ENCODE measurements at places on chromosomes 1 and 21.

DNA sequence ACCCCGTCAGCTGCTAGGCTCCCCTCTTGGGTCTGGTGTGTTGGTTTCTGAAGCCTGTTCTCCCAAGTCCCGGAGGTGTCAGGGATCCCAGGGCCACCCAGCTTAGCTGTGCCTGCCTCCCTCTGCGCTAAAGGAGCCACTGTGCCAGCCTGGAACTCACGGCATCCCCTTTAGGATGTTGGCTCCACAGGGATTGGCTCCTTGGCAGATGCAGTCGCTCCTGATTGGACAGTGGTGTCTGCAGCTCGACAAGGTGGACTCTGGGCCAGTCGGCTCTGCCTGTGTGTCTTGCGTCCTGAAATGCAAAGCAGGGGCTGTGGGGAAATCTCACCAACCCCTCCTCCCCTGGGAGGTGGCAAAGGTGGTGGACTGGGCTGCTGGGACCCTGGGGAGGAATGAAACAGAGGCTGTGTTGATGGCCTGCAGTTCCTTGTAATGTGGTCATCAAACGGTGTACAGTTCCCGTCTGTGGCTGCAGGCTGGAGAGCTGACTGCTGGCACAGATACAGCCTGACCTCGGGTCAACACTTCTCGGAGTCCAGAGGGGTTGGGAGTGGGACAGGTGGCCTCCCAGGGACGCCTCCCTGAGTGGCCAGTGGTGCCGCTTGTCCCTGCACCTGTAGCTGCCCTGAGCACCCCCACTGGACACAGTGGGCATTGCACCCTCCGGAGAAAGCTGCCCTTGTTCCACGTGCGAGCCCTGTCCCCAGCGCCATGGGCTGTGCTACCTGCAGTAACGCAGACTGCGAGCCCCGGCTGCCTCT lies 11.5 kb upstream of the KCNAB2 start:
- peak; percentile 17 for DNase-seq

- DNase-seq: no peak
Observed at GRCh38 chr1:18611311-18611710, 19.3 kb upstream of the PAX7 start.

GRCh38 chr1:186059752-186060151 lies 315.3 kb downstream of the TPR start:
- no peak for DNase-seq

- no peak for DNase-seq
Observed at GRCh38 chr1:75132812-75133619, 1.2 kb upstream of the LHX8 start.

- DNase-seq: no peak
Observed at GRCh38 chr1:54299037-54299436, 99.1 kb downstream of the MRPL37 start.

GRCh38 chr1:230105754-230106625 lies 39.0 kb downstream of the GALNT2 start:
- no peak for DNase-seq

- no peak for DNase-seq
Observed at GRCh38 chr1:174988986-174989385, 10.8 kb upstream of the CACYBP start.

DNA sequence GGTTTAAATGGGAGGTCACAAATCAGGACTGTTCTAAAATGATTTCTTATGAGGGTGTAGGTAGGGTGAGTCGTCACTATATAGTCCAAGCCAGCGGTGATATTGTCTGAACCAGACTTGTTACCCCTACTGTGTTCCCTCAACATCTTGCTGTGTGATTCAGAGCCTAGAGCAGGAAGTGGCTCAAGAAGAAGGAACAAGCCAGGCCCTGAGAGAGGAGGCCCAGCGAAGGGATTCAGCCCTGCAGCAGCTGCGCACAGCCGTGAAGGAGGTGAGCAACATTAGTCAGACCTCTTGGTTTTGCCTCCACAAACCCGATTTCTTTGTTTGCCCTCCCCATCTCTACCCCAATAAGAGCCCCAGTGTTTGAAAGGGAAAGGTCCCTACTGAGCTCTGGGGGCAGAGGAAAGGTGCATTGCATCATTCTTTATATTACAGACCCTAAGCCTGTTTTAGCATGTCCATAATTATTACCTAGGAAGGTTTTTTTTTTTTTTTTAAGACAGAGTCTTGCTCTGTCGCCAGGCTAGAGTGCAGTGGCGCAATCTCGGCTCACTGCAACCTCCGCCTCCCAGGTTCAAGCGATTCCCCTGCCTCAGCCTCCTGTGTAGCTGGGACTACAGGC lies 5.0 kb upstream of the SH3BGRL3 start:
- no peak for DNase-seq

GRCh38 chr21:37551331-37551992 lies 184.9 kb downstream of the DYRK1A start:
- DNase-seq: no peak

- no peak for DNase-seq
Observed at GRCh38 chr1:213131851-213132655, 81.0 kb downstream of the RPS6KC1 start.

GRCh38 chr1:21956720-21957552 lies 19.8 kb upstream of the HSPG2 start:
- peak; percentile 6 for DNase-seq

DNA sequence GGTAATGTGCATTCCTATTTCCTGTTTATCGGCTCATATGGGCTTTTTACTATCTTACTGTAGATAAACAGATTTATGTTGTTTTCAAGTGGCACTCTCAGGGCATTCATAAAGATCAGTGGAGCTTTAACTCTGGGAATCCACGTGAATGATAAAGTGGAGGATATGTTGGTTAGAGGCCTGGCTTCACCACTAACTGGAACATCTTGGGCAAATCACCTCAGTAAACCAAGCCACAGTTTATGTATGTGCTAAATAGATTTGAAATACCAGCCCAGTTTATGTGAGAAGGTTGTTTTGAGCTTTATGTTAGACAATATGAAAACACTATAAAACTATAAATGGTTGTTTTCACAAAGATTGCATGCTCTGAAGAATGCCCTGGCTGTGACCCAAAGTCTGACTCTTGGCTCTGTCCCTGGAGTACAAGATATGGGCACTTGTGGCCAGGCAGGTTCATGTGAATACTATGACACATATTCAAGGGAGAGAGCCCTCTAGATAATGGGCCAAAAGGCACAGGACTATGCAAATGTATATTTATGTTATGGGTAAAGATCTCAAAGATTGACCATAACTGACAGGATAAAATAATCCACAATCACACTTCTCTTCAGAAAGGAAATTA lies 36.7 kb downstream of the FAM163A start:
- no peak for DNase-seq

- no peak for DNase-seq
Observed at GRCh38 chr1:97137862-97138514, 416.4 kb downstream of the PTBP2 start.

- no peak for DNase-seq
Observed at GRCh38 chr1:222555992-222556615, 8.2 kb upstream of the HHIPL2 start.

DNA sequence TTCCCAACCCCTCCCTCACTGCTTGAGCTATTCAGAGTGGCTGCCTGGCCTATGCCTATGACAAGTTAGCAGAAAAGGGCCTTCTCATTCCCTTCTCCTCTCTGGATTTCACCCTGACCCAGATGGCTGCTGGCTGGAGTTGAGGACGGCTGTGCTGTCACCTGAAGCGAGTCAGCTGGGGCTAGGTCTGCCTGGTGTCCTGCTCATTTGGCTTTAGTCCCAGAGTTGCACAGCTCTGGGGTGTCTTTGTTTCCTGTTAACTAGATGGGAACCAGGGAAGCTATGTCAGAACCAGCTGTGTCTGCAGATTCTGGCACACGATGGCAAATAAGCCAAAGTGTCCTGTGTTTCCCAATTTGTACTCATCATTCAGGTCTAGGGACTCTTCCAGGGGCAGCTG lies 52.9 kb downstream of the CNIH3 start:
- DNase-seq: no peak

DNA sequence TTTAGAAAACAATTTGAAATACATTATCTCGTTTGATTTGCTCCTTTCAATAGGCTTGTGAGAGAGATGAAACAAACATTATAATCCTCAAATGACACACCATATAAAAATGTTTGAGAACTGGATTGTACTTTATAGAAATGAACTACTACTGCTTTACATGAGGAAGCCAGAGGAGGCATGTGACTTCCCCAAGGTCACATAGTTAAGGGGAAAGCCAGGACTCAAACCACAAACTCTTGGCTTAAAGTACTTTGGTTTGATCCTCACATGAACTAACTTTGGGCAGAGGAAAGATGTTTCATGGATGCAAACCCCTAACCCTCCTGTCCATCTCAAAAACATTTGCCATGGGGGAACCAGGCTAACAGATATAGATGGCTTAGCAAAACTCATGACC lies 4.7 kb downstream of the ARHGEF11 start:
- no peak for DNase-seq

- no peak for DNase-seq
Observed at GRCh38 chr1:23824711-23825075, 536 bp downstream of the HMGCL start.

- no peak for DNase-seq
Observed at GRCh38 chr1:39933956-39934941, 20.7 kb upstream of the MFSD2A start.

- no peak for DNase-seq
Observed at GRCh38 chr1:244836135-244836521, 670 bp downstream of the COX20 start.

- no peak for DNase-seq
Observed at GRCh38 chr21:15751546-15751945, 21.8 kb downstream of the USP25 start.

- no peak for DNase-seq
Observed at GRCh38 chr21:29174607-29175013, 44.2 kb downstream of the MAP3K7CL start.

DNA sequence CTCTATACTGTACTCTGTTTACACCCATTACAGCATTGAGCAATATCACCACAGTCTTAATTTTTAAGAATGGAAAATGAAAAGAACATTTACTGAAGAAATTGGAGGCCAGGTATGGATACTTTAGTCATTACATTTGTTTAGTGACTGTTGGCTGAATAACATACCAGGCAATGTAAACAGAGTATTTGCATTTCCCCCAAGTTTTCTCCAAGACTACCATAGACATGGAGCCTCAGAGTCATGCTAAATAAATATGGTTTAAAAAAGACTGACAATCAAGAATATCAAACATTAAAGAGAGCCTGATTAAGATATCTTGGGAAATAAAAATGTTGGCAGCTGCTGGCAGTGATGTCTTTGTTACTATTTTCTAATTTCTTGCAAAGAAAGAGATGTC lies 136.9 kb upstream of the ADAMTS5 start:
- DNase-seq: no peak

- DNase-seq: no peak
Observed at GRCh38 chr1:182309631-182310351, 81.8 kb downstream of the GLUL start.

- no peak for DNase-seq
Observed at GRCh38 chr1:115534106-115534505, 107.7 kb upstream of the VANGL1 start.

DNA sequence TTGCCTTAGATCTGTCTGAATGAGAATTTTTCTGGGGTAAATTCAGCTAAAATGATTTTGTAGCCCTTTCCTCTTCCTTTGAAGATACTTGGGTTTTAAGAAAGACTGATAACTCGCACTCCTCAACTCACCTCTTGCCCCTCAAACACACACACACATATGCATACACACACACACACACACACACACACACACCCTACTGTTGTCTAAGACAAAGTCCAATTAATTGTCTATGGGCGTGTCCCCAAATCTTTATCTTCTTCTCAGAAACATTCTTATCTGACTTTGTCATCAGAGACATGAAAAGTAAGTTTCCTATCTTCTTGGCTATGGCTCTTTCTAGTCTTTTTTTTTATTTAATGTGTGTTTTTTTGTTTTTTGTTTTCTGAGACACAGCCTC lies 36.1 kb upstream of the SMYD2 start:
- DNase-seq: no peak

GRCh38 chr1:64514197-64514765 lies 44.4 kb downstream of the CACHD1 start:
- DNase-seq: no peak

DNA sequence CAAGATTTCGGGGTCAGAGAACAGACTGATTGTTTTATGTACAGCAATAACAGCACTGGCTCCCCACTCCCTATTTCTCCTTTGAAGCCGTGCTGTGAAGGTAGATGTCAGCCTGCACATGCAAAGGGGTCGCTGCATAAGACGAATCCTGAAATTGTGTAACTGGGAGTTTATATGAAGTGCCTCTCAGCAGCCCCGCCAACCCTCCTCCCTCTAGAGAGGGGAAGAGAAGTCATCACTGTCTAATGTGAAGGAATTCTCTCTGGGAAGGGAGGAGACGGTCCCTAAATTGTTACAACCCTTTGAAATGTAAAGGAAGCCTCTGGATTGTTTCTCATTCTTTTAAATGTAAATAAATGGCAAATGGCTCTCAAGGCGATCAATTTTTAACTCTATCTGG lies 545.3 kb downstream of the PLA2G4A start:
- DNase-seq: no peak

GRCh38 chr1:45038661-45039364 lies 26.8 kb downstream of the UROD start:
- no peak for DNase-seq

GRCh38 chr21:43754948-43755781 lies 20.9 kb downstream of the CSTB start:
- DNase-seq: no peak

DNA sequence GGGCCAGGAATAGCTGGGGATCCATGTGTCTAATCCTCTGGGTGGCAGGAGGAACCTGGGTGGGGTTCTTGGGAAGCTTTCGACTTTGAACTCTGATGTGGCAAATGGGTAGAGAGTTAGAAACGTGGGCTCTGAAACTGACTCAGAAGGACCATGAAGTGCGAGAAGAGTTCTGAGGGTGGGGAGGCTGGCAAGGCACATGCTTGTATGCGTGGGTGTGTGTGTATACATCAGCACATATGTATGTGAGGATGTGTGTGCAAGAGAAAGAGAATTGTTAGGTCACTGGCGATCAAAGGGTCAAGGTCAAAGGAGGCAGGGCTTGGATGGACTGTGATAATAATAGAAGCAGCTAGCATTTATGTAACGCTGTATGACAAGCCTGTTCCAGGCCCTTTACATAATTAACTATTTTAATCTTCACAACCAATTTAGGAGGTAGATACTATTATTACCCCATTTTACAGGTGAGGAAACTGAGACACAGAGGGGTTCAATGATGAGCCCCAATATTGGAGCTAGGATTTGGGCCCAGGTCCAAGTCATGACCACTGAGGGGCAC lies 84.5 kb upstream of the POU3F1 start:
- DNase-seq: no peak

- no peak for DNase-seq
Observed at GRCh38 chr1:151968058-151968457, 25.6 kb downstream of the S100A10 start.

GRCh38 chr1:40945491-40945973 lies 34.0 kb upstream of the CTPS1 start:
- no peak for DNase-seq

DNA sequence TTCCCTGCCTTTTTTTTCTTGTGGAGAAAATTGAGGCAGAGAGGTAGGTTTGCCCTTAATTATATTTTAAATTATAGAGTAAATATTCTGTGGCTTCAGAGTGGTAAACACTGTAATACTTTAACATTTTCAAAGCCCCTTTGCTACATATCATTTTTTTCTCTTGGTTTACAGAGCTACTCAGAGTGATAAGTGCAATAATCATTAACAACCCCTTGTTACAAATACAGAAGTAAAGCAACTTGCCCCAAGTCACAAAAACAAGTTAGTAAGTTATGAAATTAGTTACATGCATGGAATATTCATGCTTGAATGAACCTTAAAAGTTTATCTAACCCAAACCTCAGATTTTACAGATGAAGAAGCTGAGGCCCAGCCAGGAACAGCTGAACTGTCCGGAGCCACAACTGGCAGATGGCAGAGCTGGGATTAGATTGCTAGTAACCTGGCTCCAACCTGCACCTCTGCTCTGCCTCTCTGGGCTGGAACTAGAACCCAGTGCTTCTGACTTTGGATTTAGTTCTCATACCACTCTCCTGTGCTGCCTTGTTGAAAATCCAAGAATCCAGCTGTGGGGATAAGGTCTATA lies 48.7 kb downstream of the TNN start:
- DNase-seq: no peak

Data from stimulated activated CD8-positive, alpha-beta memory T cell treated with anti-CD3 and anti-CD28 coated beads, Interleukin-2, amount 100 ng/mL, for 48 hours (primary cell).